ENCODE measurements at places on chromosomes 2 and 18.

GRCh38 chr2:105371156-105371555 is 27.7 kb downstream of the FHL2 start:
- DNase-seq = no peak

DNA sequence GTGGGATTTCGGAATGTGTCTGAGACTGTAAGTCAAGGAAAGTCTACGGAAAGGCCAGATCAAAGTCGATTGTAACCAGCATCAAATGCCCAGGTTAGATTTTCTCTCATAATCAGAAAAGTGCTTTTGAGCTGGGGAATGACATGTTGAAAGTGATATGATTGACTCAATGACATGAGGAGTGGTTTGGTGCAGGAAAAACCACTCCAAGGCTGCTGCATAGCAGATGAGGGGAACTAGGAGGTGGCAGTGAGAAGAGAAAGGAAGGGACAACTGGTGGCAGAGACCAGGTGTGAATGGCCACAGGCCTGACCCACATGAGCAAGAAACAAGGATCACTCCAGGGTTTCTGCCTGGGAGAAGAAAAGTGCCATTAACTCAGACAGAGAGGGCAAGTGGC is 822 bp downstream of the SLC35F6 start:
- no peak for DNase-seq

- no peak for DNase-seq
Measured at GRCh38 chr2:117785740-117786139, 28.8 kb upstream of the DDX18 start.

- DNase-seq = no peak
Measured at GRCh38 chr18:74126684-74127655, 20.7 kb downstream of the FBXO15 start.

GRCh38 chr2:176535467-176536113 is 266.3 kb downstream of the MTX2 start:
- DNase-seq = no peak

DNA sequence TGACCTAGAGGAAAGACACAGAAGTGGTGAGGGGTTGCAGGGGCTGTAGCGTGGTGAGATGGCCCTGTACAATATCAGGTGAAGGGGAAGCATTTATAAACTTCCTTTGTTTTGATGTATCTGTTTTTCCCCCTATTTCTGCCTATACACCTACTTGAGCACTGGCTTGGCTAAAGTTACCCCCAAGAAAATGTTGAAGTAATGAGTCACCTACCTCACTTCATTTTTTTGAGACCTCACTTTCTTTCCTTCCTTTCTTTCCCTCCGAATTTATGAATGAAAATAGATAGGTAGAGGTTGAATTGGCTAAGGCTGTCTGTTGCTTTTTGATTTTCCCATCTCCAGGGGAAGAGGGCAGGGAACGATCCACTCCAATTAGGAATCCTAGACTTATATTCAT is 231.1 kb upstream of the EPAS1 start:
- no peak for DNase-seq

DNA sequence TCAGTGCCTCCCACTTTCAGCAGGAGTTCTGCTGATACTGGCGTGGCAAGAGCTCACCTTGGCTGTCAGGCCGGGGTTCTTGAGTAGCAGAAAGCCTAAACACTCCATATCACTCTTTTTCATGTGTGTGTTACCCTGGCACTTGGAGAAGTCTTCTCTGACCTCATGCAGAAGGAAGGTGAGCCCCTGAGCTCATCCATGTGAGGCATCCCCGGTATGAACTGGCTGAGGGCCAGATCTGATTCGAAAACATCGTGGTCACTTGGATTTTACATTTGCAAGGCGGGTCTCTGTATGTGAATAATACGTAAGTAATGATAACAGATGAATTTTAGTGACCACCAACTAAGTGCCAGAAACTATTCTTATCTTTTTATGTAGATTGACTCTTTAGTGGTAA is 93.6 kb downstream of the RAPGEF4 start:
- DNase-seq = no peak

GRCh38 chr2:217399291-217399690 is 539.4 kb upstream of the TNP1 start:
- no peak for DNase-seq

GRCh38 chr2:239180526-239181073 is 220.2 kb downstream of the HDAC4 start:
- no peak for DNase-seq

DNA sequence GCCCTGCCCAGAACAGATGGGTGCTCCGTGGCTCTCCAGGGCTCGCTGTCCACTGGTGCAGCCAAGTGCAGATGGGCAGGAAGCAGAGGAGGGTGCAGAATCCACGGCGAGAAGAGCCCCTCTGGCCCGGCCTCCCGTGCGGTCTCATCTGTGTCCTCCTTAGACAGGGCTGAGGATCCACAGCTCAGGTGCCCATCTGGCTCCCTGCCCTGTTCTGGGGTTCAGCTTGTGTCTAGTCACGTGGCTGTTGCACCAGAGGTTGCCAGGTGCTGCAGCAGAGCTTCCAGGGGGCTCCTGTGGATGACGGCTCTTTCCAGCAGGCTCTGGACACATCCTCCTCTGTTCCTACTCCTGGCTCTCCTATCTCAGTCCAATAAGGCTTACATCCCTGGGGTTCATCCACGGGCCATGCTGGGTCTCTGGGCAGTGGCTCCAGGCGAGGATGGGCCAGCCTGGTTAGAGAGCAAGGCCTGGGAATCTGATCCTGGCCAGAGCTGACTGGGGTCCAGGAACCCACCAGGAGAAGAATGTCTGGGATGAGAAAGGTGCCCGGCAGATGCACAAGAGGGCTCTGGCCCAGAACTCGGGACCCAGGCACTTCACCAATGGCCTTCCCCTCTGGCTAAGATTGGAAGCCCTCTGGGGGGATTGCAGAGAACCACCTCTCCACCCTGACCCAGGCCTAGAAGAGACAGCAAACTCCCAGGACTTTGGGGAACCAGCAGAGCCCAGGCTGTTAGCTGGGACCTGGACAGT is 116.3 kb upstream of the ID2 start:
- no peak for DNase-seq

DNA sequence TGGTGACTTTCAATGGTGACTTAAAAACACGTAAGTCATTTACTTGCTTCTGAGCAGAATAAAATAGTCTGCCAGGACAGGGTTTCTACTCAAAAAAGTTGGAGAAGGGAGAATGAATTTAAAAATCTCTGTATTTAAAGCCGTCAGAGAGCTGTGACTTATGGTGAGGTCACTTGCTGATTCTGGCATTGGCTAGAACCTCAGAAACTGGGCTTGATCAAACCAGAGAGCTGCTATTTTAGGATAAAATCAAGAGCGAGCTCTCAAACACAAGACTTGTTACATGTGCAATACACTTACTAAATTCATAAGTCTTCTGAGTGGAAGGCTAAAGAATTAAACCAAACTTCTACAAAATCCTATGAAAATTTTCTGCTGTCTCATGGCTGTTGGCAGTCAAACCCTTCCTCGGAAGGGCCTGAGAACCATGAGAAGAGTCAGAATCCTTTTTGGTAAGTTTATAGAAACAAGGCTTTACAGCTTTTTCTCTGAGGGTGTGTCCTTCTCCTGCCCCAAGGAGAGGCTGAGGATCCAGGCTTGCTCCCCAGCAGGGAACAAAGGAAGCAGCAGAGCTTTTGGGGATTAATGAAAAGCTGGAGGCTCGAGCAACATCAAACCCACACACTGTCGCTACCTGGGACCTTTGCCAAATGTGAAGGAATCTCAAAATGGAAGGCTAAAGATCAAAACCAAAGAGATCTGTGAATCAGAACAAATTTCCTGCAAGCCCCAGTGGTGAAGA is 816.4 kb downstream of the SOCS6 start:
- DNase-seq = no peak

DNA sequence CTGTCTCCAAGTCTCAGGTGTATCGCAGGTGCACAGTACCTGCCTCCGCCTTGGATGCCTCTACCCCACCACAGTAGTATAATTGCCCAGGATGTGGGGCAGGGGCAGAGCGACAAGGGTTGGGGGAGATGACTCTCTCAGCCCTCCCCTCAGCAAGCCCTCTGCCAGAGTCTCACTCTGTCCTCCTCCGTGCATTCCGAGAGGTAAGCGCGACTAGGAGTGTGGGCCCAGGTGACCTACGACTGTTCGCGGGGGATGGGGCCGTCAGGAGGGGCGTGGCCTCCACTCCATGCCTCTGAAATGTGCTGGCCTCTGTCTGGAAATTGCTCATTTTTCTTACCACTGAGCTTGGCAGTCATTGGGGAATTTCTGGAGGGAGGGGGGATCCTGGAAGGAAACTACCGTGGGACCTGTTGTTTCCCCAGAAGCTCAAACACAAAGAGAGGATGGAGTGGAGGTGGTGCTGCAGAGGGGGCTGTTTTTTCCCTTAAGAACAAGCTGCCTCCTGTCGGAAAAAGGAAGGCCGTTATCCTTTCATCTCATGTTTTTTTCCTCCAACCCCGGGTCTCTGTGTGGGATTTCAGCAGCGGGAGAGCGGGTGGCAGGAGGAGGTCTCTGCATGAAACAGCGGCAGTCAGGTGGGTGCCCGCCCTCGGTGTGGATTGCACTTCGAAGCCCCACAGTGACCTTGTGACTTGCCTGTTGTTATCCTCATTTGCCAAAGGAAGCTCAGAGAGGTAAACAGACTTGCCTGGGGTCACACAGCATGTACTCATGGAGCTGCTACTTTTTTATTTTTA is 13.0 kb upstream of the RALB start:
- DNase-seq = no peak

GRCh38 chr2:98734162-98734561 is 3.2 kb upstream of the MGAT4A start:
- no peak for DNase-seq

DNA sequence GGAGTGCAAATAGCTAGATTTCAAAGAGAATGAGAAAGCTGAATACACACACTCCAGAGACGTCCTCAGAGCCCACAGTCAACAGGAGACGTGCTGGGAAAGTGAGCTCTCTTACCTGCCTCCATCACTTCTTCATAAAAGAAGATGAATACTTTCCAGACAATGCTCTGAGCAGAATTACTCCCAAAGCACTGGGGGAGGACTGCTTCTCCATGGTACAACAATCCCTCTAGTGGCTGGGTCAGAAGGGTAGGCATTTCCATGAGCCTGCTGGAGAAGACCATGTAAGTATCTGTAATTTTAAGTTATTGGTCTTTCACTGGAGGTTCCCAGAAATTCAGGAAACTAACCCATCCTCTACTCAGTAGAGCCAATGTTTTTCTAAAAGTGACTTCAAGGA is 190.3 kb downstream of the RBM43 start:
- no peak for DNase-seq
